ENCODE measurements at places on chromosomes 6 and 20.

DNA sequence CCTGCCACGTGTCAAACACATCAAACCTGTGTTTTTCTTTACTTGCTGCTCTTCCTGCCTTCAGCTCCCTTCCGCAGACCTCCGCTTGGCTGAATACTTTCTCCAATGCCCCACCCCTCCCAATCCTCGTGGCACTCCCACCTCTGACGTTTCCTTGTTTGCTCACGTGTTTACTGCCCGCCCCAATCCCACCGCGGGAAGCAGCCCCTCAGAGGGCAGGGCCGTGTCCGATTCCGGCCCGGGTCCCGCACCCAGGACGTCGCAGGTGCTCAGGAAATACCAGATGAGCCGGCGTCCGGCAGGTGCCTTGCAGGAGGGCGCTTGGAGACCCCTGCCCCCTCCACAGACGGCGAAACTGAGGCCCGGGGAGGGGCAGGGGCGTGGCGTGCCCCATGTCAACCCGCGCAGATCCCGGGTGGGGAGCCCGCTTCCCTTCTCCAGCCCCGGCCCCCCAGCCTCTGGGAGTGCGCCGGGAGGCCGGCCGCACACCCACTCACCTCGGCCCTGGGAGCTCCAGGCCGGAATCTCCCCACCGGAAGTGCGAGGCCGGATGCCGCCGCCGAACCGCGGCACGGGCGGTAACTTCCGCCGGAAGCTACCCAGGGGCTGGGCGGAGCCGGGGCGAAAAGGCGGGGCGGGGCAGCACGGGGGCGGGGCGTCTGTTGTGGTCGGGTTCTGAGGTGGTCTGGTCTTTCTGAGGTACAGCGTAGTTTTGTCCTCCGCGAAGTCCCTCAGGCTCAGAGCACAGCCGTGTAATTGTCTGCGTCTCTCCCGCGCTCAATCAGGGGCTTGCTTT is 42.3 kb downstream of the ELMO2 start:
- peaks cover 75% of the 10 kb centered on the region for H3K4me1 ChIP-seq
- H3K36me3 ChIP-seq = peaks cover 40% of the 10 kb centered on the region
- no peaks in the 10 kb centered on the region for H3K27me3 ChIP-seq
- peak overlapping the region; percentile 92 for H3K27ac ChIP-seq

GRCh38 chr20:62923669-62924441 is 2.5 kb downstream of the DIDO1 start:
- H3K27ac ChIP-seq = peak overlapping the region; percentile 94
- peaks cover 72% of the 10 kb centered on the region for H3K4me1 ChIP-seq
- peak overlapping the region; percentile 88 for H3K4me3 ChIP-seq
- no peaks in the 10 kb centered on the region for H3K27me3 ChIP-seq
- DNase-seq = no peak

GRCh38 chr6:27293436-27294098 is 18.5 kb downstream of the POM121L2 start:
- H3K4me1 ChIP-seq = peaks cover 9% of the 10 kb centered on the region
- peaks cover 87% of the 10 kb centered on the region for H3K27me3 ChIP-seq
- H3K4me3 ChIP-seq = no peak overlapping the region
- H3K27ac ChIP-seq = peak overlapping the region; percentile 34
- H3K36me3 ChIP-seq = peaks cover 19% of the 10 kb centered on the region

DNA sequence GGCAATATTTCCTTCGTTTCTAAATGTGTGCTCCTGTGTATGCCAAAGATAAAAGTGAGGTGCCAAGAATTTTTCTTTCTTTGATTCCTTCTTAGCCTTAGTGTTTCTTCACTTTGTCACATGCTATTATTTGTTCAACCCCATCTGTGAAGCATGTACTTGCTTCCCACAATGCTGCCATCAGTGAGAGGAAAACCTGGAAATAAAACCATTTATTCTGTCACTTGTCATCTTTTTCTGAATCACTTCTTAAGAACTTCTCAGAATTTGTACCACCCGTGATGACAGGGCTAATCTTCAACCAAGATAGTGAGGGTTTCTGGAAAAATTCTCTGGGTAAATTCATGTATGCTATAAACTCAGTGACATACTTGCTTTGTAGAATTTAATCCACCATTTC is 450.1 kb downstream of the COL12A1 start:
- no peaks in the 10 kb centered on the region for H3K4me1 ChIP-seq
- H3K27me3 ChIP-seq = no peaks in the 10 kb centered on the region
- no peak for DNase-seq
- no peak overlapping the region for H3K27ac ChIP-seq
- H3K4me3 ChIP-seq = no peak overlapping the region
- no peaks in the 10 kb centered on the region for H3K36me3 ChIP-seq

- peaks cover 6% of the 10 kb centered on the region for H3K36me3 ChIP-seq
- no peaks in the 10 kb centered on the region for H3K27me3 ChIP-seq
- H3K4me3 ChIP-seq = no peak overlapping the region
- no peak overlapping the region for H3K27ac ChIP-seq
- DNase-seq = no peak
- peaks cover 42% of the 10 kb centered on the region for H3K4me1 ChIP-seq
Observed at GRCh38 chr6:134376785-134377184, 58.9 kb upstream of the SGK1 start.

- no peak overlapping the region for H3K27ac ChIP-seq
- H3K27me3 ChIP-seq = no peaks in the 10 kb centered on the region
- H3K36me3 ChIP-seq = no peaks in the 10 kb centered on the region
- no peak for DNase-seq
- H3K4me1 ChIP-seq = no peaks in the 10 kb centered on the region
Observed at GRCh38 chr6:38245295-38245694, 394.4 kb downstream of the BTBD9 start.

GRCh38 chr20:37627767-37628130 is 66.1 kb upstream of the CTNNBL1 start:
- no peak for DNase-seq
- H3K27ac ChIP-seq = no peak overlapping the region
- H3K36me3 ChIP-seq = no peaks in the 10 kb centered on the region

DNA sequence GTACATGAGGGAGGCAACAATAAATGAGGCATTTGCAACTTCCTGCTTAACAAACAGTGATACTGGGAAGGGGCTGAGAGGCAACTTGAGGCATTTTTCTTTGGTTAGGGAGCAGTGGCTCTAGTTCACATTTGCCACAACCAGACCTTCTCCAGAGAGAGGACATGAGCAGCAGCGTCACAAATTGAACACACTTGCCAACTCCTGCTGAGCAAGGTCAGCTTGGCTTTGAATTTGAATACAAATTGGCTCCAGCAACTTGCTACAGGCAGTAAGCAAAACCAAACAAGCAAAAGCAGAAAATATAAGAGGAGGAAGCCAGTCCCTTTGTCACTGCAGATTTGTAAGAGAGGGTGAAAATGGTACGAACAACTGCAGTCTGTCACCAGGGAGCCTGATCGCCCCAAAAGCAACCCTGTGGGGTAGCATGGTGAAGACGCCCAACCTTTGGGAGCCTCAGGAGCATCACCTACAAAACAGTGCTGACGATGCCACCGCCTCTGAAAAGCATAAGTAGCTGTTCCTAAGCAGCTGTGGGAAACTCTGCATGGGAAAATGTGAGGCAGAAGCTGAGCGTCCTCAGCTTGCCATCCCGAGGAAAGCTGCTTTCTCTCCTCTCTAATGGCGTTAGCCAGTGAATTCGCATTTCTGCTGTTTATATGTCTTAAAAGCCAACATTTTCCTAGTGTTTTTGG is 378.7 kb downstream of the RNGTT start:
- H3K27me3 ChIP-seq = peaks cover 10% of the 10 kb centered on the region

DNA sequence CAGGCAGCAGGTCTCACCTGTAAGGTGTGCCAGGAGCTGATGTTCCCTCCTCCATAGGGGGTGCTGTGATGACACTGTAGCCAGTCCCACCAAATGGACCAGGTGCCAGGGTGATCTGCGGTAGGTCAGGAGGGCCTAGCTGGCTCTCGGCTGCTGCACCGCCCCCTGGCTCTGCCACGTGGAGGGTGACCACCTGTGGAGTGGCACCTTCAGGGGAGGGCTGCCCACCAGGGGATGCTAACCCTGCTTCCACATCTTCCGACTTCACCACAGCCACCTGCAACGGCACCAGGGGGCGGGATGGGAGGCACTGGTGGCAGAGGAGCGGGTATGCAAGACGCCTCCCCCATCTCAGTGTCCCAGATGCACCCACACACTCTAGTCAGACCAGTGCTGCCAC is 18.3 kb downstream of the ZNF335 start:
- DNase-seq = no peak
- no peaks in the 10 kb centered on the region for H3K27me3 ChIP-seq
- no peaks in the 10 kb centered on the region for H3K4me1 ChIP-seq
- peaks cover 29% of the 10 kb centered on the region for H3K36me3 ChIP-seq

DNA sequence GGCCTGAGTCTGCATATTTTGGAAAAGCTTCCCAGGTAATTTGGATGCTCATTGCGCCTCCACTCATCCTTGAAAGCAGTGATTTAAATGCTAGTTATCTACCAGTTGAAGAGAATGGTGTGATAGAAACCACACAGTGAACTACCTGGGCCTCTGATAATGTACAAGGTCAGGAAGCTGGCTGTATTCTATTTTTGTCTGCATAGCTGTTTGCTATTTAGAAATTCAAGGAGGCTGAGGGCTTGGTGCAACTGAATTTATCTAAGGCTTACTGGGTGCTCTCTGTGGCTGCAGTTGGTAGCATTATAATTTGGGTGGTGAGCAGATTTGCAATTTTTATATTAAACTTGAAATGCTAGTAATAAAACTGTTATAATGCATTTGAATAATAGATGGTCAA is 245.6 kb downstream of the KIF16B start:
- no peaks in the 10 kb centered on the region for H3K4me1 ChIP-seq
- H3K36me3 ChIP-seq = no peaks in the 10 kb centered on the region
- no peak overlapping the region for H3K27ac ChIP-seq
- no peak overlapping the region for H3K4me3 ChIP-seq
- no peak for DNase-seq

Measured in activated CD8-positive, alpha-beta memory T cell treated with anti-CD3 and anti-CD28 coated beads, Interleukin-2, amount 10 ng/mL, durations not matched to agents 7 days and 5 days (primary cell).